Right kidney (tissue), 9 donors: ENCODE measurements at places on chromosomes 1 and 21.

DNA sequence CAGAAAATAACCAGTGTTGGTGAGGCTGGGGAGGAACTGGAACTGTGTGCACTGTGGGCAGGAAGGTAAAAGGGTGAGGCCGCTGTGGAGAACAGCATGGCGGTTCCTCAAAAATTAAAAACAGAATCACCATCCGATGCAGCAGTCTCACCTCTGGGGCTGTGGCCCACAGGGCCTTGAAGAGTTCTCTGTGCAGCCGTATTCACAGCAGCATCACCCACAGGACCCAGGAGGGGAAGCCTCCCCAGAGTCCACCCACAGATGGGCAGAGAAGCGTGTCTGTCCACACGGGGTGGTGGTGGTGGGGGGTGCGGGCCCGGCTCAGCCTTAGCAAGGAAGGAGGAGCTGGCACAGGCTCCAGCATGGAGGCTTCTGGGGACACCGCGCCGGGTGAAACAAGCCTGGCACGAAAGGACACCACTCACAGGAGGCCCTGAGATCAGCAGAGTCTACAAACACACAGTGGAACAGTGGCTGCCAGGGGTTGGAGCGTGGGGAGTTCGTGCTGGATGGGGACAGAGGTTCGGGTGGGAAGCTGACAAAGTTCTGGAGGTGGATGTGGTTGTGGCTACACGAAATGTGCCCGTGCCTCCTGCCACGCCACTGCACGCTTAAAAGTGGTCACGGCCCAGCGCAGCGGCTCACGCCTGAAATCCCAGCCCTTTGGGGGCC is 11.5 kb downstream of the MORN1 start:
- no peak for DNase-seq

DNA sequence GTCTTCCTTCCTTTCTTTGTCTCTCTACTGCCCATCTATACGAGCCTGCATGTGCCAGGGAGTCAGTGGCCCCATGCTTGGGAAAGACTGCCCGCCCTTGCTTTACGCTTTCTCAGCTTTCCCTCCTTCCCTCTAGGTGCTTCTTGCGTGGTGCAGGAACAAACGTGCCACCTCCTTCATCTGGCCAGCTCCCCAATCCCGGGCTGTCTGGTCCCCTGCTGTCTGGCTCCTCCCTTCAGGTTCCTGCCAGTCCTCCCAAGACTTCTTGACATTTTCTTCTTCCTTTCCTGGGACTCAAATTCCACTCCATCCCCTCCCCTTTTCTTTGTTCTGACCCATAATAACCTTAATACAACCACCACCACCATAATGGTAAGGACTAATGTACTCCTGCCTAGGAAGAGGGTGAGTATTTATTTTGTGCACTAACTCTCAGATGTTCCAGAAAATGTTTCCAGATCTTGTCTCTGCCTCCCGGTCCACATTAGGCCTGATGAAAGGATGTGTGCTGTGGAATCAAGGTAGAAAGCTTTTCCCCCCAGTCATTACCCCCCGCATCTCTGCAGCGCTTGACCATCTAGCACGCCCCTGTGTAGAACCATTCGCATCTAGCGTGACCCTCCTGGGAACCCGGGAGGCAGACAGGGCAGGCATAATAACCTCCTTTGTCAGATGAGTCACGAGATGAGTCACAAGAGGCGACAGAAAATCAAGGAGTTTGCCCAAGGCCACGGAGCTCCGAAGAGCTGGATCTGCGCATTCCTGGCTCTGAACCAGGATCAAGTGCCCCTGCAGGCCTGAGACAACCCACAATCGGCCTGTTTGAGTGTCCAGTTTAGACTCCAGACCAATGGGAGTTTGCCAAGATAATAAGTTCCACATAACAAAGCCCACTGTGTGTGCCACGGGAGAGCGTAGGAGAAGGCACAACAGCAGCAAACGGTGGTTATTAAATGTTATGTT is 60.1 kb upstream of the NEK2 start:
- no peak for DNase-seq

GRCh38 chr1:213256438-213257087 is 205.5 kb downstream of the RPS6KC1 start:
- DNase-seq: no peak

- DNase-seq: peak; percentile 17
Measured at GRCh38 chr1:93816970-93817678, 61.9 kb downstream of the DNTTIP2 start.

- no peak for DNase-seq
Measured at GRCh38 chr1:100988121-100988520, 37.5 kb downstream of the DPH5 start.

GRCh38 chr1:12384836-12385456 is 155.1 kb downstream of the VPS13D start:
- no peak for DNase-seq

GRCh38 chr1:236343246-236343870 is 50.7 kb upstream of the EDARADD start:
- no peak for DNase-seq

DNA sequence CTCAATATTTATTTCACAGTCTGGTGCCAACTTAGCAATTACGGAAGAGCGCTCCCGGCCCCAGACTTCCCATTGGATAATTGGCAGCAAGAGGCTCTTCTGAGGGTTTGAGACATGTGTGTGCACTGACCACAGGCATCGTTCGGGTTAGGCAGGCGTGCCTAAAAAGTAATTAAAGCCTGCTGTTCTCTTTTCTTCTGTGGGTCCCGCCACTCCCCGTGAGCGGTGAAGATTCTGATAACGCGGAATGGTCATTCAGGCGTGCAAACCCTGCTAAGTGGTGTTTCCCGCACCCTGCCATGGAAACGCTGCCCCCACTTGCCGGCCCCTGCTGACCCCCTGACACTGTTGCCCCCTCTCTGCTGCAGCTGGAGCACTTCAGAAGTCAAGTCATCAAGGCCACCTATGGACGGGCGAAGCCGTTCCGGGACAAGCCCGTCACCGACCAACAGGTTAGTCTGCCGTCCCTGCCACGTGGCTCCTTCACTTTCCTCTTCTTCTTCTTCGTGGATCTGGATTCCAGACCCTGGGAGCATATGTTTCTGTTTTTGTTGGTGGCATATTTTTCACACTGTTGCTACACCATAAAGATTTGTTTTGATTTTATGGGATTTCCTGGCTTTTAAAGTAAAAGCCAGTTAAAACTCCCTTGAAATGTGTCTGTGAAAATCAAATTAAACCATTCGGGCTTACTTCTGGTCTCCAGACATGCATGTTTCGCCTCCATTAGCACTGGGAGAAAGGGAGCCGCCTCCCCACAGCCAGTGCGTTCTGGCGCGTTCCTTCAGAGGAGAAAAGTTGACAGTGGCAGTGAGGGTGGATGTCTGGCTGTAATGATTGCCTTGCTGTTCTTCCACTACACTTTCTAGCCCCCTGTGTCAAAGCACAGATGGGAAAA is 79.9 kb downstream of the FHAD1 start:
- peak; percentile 42 for DNase-seq

DNA sequence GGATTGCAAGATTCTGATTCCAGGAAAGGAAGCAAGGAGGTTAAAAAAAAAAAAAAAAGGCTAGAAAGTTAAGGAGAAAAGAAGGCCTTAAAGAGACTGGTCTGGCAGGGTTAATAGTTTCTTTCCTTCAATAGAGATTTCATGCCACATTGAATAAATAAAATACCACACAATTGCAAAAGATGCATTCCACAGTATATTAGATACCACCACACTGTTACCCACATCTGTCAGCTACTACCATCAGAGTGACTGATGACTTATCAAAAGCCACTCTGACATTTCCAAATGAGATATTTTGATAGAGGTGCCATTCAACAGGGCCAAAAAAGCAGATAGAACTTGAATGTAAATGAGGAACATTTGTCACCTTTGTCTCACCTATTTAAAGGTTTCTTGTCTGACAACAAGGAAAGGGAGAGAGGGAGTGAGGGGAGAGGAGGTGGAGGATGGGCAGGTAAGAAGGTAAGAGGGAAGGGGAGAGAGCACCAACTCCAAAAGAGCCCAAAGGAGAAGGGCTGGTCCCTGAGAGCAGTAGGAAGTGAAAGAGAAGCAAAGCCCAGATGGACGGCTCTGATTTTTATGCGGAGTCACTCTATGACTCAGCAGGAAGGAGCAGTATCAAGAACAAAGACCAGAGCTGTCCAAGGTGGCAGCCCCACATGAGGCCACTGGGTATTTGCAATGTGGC is 38.3 kb downstream of the LRRN2 start:
- no peak for DNase-seq

GRCh38 chr1:78721136-78721535 is 71.5 kb downstream of the IFI44 start:
- DNase-seq: no peak

DNA sequence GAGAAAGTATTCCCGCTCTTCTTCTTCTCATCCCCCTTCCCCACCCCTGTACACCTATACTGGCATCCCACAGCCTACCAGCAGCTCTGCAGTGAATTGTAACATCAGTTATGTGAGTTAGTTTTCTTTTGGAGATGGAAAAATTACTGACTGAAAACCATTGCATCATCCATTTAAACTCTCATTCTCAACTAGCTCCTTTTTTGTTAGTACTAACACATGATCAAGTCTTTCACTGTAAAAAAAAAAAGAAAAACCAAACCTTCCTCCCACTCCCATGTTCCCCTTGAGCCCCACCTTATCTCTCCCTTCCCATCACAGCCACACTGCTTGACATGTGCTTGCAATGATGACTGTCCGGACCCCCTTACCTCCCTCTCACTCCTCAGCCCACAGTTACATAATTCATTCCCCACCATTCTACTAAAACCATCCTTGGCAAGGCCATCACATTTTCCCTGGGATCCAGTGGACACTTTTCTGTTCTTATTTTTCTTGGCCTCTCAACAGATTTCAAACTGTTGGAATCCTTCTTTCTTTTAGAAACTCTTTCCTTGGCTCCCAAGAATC is 23.2 kb upstream of the RAVER2 start:
- DNase-seq: no peak

DNA sequence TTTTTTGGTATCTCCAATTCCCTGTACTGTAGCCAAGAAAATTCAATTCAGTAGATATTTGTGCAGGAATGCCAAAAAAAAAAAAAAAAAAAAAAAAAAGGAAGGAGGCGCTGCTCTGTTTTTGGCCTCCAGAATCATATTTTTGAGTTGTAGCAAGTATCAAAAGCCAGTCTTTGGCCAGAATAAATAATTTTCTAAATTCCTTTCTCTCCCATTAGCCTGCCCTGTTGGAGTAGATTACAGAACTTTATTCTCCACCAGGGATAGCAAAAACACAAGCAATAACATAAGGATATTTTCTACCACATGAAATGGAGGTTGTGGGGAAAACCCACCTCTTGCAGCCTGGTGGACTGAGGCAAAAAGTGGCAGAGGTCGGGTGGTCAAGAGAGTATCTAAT is 2.4 kb upstream of the CYP4X1 start:
- DNase-seq: no peak

DNA sequence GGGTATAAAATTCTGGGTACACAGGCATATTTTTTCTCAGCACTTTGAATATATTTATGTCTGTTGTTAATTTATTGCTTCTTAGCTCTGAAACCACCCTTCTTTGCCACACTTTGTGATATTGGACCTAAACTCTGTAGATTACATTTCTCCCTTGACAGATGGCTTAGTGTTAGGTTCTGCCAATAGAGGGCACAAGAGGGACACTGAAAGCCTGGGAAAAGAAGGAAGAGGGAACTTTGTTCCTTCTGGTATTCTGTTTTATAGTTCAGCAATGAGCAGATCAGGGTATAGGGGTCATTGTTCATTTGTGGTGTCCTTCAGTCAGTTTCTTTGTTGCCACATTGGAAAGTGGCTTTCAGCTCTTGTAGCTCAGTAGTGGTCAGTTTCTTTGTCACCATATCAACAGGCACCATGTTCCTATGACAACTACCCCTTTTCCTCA is 423.5 kb upstream of the PROX1 start:
- DNase-seq: no peak

GRCh38 chr21:19321688-19322087 is 918.1 kb upstream of the TMPRSS15 start:
- no peak for DNase-seq

DNA sequence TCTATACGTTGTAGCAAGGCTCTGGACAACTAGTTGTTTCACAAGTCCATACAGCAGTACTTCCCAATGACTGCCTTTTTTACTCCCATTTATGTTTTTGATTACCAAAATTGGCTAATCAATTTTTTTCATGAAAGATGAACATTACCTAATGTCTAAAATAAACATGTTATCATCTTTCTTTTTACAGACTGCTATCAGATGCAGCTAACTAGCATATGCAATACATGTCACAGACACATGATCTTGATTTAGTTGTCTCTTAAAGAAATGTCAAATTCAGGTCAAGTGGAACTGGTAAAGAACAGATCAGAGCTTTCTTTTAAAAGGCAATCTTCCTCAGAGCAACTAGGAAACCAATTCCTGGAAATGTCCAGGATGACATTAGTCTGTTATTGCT is 630 bp upstream of the DBT start:
- no peak for DNase-seq

DNA sequence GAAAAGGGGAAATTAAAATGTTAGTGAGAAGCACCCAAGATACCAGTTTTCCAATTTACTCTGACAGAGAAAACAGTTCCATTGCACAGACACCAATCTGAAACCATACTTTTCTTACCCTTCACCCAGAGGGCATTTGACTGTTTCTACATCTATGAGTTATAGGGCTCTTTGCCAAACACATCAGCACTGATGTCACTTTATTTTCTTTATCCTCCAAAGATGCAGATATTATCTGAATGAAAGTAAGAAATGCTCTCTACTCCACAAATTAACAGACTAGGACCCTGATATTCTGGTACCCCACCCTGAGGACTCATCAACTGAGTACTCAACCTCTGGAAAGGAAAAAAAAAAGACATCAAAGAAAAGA is 24.2 kb upstream of the PEX19 start:
- DNase-seq: no peak

GRCh38 chr1:94395231-94395630 is 23.0 kb upstream of the ABCD3 start:
- DNase-seq: no peak

DNA sequence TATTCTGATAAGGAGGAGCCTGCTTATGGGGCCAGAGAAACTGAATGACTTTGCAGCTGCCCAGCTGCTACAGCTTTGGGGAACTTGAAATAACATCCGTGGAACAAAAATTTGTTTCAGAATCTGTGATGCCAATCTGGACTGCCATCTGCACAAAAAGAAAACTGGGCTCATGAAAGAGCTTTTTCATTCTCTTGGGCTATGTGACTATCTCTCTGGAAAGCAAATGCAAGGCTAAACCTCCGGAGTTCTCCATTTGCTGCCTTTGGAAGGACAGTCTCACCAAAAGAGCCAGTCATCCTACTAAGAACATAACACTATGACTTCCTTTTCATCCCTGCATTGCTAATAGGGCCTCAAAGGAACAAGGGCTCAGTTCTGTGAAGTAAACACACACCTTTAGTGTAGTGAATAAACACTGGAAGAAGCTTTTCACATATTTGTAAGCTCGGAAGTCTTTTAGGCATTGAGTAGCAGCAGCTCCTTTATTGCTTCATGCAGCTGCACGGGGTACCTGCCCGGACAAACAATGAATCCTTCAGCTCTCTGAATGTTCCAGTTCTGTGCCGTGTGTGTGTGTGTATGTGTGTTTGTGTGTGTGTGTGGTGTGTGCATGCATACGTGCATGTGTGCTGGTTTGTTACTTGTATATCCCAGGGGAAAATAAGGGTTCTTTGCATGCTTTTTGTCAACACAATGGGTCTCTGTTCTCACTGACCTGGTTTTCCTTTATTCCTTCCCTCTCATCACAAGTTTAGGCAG is 255.5 kb upstream of the SGIP1 start:
- DNase-seq: no peak
